Fibroblast of the conjunctiva (primary cell): ENCODE measurements at places on chromosomes 13 and 19.

GRCh38 chr13:38440666-38441065 is 91.0 kb downstream of the UFM1 start:
- no peak for DNase-seq

DNA sequence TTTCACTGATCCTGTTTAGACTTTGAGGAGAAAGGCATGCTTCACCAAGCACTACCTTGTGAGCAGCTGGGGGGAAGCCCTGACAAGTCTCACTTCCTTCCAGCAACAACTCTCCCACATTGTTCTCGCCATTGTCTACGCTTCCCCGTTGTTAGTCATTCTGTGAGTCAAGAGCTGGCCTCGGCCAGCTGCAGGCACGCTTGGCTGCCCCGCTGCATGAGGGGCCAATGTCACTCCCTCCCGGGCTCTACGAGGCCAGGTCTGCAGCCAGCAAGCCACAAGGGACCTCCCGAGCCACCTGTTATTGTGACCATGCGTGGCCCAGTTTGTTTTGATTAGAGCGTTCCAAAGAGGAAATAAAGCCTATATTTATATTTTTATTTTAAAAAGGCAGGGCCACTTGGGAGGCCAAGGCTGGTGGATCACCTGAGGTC is 220.9 kb downstream of the FOXO1 start:
- DNase-seq = no peak

GRCh38 chr13:40582531-40582930 is 83.9 kb downstream of the FOXO1 start:
- DNase-seq = no peak

- DNase-seq = no peak
These were observed 2.1 kb upstream of the PTBP1 start for GRCh38 chr19:795073-795611.

DNA sequence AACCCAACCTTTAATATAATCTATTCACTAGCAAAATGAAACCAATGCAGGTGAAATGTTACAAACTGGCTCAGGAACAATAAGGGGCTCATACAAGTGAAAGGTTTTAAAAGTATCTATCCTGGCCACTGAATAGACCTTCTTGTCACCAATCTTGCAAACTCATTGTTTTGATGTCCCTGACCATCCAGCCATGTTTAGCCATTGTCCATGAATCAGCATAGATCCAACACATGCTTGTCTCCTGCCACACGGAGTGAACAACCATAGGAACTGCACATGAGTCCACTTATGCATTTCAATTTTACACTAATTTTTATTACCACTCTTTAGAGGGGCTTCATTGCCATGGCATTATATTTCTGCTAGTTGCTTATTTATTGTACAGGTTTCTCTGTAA is 331.4 kb downstream of the GPC5 start:
- no peak for DNase-seq

- no peak for DNase-seq
These were observed 580.3 kb downstream of the GPC6 start for GRCh38 chr13:93806861-93807260.

- no peak for DNase-seq
These were observed 401 bp upstream of the ZNF765 start for GRCh38 chr19:53394522-53394973.

- no peak for DNase-seq
These were observed 179.5 kb downstream of the GGACT start for GRCh38 chr13:100409132-100409531.

- no peak for DNase-seq
These were observed 44.2 kb upstream of the RNF113B start for GRCh38 chr13:98221234-98221633.

DNA sequence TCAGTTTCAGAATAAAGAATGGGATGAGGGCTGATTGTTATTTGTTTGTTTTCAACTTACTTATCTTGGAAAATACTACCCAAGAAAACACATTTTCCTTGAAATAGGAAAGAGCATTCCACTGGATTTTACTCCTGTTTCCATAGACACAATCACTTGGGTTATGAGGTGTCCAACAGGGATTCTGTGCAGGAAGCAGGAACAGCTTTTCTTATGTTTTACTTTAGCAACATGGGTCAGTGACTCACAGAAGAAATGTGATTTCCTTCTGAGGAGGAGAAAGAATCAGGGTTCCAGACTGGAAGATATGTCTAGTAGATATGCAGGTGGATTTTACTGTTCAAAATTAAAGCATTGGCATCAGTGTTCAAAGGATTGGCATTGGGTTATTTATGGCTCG is 180.8 kb upstream of the GPC6 start:
- DNase-seq = no peak

DNA sequence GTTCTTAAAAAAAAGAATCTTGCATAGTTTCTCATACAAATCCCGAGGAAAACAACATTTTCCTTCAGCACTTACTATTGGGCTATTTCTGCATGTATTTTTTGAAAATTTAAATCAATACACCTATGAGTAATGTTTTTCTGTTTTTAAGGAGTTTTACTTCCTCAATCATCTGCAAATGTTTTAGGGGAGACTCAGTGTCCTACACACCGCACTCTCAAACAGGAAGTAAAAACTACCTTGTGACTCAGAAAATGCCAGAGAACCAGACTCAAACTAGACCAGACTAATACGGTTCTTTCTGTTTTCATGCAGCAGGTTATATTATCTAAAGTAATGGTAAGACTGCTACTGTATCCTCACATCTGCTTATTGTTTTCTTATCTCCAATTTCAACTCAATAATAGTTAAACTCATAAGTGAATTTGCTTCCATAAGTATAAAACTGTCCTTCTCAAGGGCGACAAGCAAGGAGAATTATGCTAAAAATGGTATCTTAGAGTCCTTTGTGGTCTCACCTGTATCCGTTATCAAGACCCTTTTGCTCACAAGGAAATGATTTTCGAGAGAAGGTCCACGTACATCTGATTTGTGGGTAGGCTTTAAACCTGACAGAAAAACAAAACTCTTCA is 52.5 kb downstream of the FLT3 start:
- DNase-seq = no peak

GRCh38 chr13:27953676-27954405 is 15.3 kb downstream of the CDX2 start:
- DNase-seq = peak; percentile 28

DNA sequence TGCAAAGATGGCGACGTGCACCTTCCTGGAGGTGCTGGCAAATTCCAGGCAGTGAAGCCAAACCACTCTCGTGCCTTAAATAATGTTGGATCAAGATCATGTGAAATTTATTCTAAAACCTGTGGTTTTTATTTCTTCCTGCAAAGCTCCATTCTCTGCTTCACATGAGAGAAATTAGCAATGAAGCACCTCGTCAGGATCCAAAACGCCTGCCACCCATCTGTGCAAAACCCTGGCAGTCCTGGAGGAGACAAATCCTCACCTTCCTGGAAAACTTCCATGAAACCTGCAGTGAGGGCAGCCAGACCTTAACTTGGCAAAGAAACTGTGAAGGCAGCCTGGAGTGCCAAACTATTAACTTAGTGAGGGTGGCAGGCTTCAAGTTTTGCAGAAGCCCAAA is 47.6 kb downstream of the CHST8 start:
- no peak for DNase-seq

DNA sequence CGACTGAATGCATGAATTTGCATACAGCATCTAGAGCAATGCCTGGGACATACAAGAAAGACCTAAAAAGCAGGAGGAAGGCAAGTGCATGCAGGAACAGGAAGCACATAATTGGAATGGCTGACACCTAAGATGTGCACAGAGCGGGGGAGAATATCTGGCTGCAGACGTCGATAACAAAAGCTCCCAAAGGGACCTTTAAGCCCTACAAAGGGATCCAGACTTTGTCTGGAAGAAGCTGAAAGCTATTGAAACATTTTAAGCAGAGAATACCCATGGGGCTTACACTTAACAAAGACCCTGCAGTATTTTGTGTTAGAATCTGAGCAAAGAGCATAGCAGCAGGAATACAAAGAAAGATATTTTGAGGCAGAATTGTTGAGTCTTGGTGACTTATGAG is 107.4 kb upstream of the CLDN10 start:
- no peak for DNase-seq

GRCh38 chr13:46682015-46682414 is 114.9 kb downstream of the ESD start:
- no peak for DNase-seq

DNA sequence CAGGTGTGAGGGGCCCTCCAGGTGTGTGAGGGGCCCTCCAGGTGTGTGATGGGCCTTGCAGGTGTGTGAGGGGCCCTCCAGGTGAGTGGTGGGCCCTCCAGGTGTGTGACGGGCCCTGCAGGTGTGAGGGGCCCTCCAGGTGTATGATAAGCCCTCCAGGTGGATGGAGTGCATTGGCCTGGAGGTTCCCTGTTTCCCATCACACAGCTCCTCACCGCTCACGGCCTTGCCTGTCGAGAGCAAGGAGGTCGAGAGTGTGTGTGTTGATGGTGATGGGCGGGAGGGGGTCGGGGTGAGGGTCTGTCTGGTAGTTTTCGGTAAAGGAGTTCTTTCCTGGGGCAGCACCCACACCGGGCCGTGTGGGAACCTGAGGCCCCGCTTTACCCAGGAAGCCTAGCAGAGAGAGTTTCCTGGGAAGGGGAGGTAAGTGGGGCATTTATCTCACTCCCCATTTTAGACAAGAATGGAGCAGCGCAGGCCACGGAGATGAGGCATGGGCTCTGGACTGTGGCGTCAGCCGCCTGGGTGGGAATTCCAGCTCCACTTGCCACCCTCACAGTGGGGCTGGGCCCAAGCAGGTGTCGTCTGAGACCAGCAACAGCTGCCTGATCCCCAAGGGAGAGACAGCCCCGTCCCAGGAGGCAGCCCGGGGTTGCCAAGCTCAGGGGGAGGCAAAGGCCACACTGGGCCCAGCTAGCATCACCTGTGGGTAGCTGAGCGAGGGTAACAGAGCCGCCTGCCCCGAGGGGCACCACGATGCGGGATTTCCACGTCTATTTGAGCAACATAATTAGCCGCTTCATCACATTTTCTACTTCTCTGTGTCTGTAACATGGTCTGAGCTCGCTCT is 10.9 kb upstream of the GAS6 start:
- DNase-seq = no peak

- no peak for DNase-seq
These were observed 806 bp downstream of the ZNF90 start for GRCh38 chr19:20078581-20079031.

DNA sequence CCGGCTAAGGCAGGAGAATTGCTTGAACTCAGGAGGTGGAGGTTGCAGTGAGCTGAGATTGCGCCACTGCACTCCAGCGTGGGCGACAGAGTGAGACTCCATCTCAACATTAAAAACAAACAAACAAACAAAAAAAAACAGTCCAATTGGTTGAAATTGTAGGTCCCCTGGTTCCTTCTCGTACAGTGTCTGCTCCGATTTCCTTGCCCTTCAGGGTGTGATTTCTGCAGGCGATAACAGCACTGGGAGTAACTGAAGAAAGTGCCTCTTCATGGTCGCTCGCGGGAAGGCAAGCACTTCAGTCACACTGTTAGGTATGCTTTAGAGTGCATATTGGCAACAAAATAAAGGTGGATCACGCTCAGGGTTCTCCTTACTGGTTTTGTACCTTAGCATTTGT is 39.7 kb downstream of the TPT1 start:
- DNase-seq = no peak

GRCh38 chr13:66926200-66926850 is 303.8 kb downstream of the PCDH9 start:
- no peak for DNase-seq

- DNase-seq = peak; percentile 69
These were observed 6.1 kb upstream of the KANK2 start for GRCh38 chr19:11203194-11204075.
